Glutamatergic neuron (in vitro differentiated cells): ENCODE measurements at places on chromosomes 6 and 20. TPM values are rescaled to one million over a fixed set of nuclear protein-coding genes. Genes with fewer than 3 reads are reported as not detected.
A peak's percentile ranks its signal among the peaks of the same experiment; 100 is the strongest.

DNA sequence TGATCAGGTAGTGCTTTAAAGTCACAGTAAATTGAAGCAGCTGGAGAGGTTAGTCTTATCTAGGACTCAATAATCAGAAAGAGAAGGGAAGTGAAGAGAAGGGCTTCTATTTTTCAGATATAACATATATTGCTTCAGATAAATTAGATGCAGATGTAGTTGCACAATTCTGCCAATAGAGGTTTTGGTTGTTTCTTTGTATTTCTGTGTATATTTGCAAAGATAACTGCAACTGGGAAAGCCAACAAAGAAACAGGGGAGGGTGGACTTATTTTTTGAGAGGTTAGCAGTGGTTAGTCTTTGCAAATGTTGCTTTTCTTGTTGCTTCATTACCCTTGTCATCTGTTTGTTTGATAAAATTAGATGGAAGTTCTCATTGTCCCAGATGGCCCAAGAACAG, 106.6 kb downstream of the ADGRG6 start:
- H3K4me3 ChIP-seq = no peak overlapping the region
- H3K36me3 ChIP-seq = no peaks in the 10 kb centered on the region
- no peak overlapping the region for H3K27ac ChIP-seq
- H3K27me3 ChIP-seq = no peaks in the 10 kb centered on the region
- no peak for DNase-seq
- no peaks in the 10 kb centered on the region for H3K4me1 ChIP-seq

Gene COL12A1
- 2.4 TPM for total RNA-seq

GRCh38 chr6:148693882-148694484, 52.8 kb upstream of the UST start:
- no peak for DNase-seq
- no peak overlapping the region for H3K27ac ChIP-seq
- H3K4me3 ChIP-seq = no peak overlapping the region
- no peaks in the 10 kb centered on the region for H3K4me1 ChIP-seq

Gene OR2H2
- total RNA-seq = not detected

GRCh38 chr6:15496345-15497131, 166.3 kb downstream of the DTNBP1 start:
- peaks cover 61% of the 10 kb centered on the region for H3K4me1 ChIP-seq
- H3K4me3 ChIP-seq = no peak overlapping the region
- no peak overlapping the region for H3K27ac ChIP-seq
- peaks cover 17% of the 10 kb centered on the region for H3K27me3 ChIP-seq
- H3K36me3 ChIP-seq = peaks cover 11% of the 10 kb centered on the region

Gene CD24
- total RNA-seq = 782 TPM

Gene ETV7
- not detected for total RNA-seq

DNA sequence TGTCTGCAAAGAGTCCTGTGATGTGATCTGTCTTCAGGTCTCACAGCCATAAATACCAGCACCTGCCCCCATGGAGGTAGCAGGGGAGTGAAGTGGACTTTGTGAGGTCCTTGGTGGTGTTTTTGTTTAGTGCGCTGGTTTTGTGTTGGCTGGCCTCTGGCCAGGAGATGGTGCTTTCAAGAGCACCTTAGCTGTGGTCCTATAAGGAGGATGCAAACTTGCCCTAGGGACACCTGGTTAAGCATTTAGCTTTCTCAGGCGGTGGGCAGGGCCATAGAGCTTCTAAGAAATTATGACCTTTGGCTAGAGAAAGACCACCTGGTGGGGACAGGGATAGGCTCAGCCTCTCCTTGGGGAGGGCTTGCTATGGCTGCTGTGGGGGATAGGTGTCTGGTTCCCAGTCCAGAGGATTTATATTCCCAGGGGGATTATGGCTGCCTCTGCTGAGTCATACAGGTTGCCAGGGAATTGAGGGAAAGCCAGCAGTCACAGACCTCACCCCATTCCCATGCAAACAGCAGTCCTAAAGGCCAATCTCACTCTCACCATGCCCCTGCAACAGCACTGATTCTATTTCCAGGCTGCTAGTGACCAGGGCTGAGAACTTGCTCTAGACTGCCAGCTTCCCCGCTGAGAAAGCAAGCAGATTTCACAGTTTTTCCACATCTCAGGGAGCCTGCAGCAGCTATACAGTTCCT, 259.3 kb downstream of the TFAP2B start:
- H3K36me3 ChIP-seq = no peaks in the 10 kb centered on the region
- no peak overlapping the region for H3K27ac ChIP-seq
- H3K4me3 ChIP-seq = no peak overlapping the region
- H3K27me3 ChIP-seq = no peaks in the 10 kb centered on the region
- no peaks in the 10 kb centered on the region for H3K4me1 ChIP-seq

- H3K27me3 ChIP-seq = no peaks in the 10 kb centered on the region
- H3K4me3 ChIP-seq = no peak overlapping the region
- no peaks in the 10 kb centered on the region for H3K36me3 ChIP-seq
- peak overlapping the region; percentile 80 for H3K27ac ChIP-seq
- DNase-seq = no peak
Measured at GRCh38 chr20:13567663-13568062, 71.1 kb downstream of the TASP1 start.

- H3K36me3 ChIP-seq = no peaks in the 10 kb centered on the region
- no peaks in the 10 kb centered on the region for H3K4me1 ChIP-seq
- no peak overlapping the region for H3K27ac ChIP-seq
- no peaks in the 10 kb centered on the region for H3K27me3 ChIP-seq
- no peak overlapping the region for H3K4me3 ChIP-seq
- DNase-seq = no peak
Measured at GRCh38 chr20:43066125-43066524, 123.6 kb downstream of the PTPRT start.

DNA sequence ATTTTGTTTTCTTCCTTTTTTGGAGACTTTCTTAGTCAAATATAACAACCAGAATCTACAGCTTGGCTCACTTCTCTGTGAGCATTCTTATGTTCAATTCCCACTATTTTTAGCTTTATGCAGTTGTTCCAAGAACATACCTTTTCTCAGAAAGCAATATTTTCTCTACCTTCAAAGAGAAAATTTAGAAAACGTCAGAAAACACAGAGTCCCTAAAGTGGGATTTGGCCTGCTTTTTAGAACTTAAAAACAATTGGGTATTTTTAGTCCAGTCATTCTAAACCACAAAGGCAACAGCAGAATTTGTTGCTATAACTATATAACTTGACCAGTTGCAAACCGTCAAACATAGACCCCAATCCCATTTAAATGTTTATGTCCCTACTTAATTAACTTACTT, 133.1 kb downstream of the MOXD1 start:
- peaks cover 3% of the 10 kb centered on the region for H3K4me1 ChIP-seq
- no peaks in the 10 kb centered on the region for H3K36me3 ChIP-seq
- H3K4me3 ChIP-seq = no peak overlapping the region
- DNase-seq = no peak
- no peak overlapping the region for H3K27ac ChIP-seq
